ENCODE measurements at places on chromosomes 16 and 17. TPM values are rescaled to one million over a fixed set of nuclear protein-coding genes. Genes with fewer than 3 reads are reported as not detected.

Gene KRT32
- total RNA-seq, result not detected

Gene CD300H
- total RNA-seq, result 0.53 TPM

Gene KCNJ2
- total RNA-seq, result 0.09 TPM

Gene TMEM106A
- total RNA-seq, result 0.82 TPM

Gene SMTNL2
- total RNA-seq, result 0.36 TPM

Gene CLTC
- total RNA-seq, result 190 TPM

Gene CYB5D1
- 20.5 TPM for total RNA-seq

Gene MOSMO
- total RNA-seq, result 10.5 TPM

Gene EVPLL
- not detected for total RNA-seq

Gene MYO15A
- total RNA-seq, result 0.58 TPM

Gene ANKRD40CL
- total RNA-seq, result not detected

Gene SSTR5
- total RNA-seq, result 0.37 TPM

Gene NPIPA5
- total RNA-seq, result 0.29 TPM

Gene DNAI2
- total RNA-seq, result not detected

Gene CFDP1
- 56.1 TPM for total RNA-seq

Gene TUBG2
- 18.7 TPM for total RNA-seq

Gene GPRC5B
- 26.3 TPM for total RNA-seq

Gene NLRC3
- total RNA-seq, result 0.03 TPM

Gene CCDC92B
- 0.15 TPM for total RNA-seq

Gene TEX19
- total RNA-seq, result 0.60 TPM

Gene PRSS8
- total RNA-seq, result 0.57 TPM

Gene SEPTIN1
- total RNA-seq, result 0.58 TPM

Gene NPW
- total RNA-seq, result 1.1 TPM

Gene CIBAR2
- not detected for total RNA-seq

Gene NPTX1
- 156 TPM for total RNA-seq

Gene GAST
- not detected for total RNA-seq

Gene TMEM235
- not detected for total RNA-seq

Gene GID4
- total RNA-seq, result 11.3 TPM

Gene SHISA6
- total RNA-seq, result not detected

Gene ACSM3
- 5.5 TPM for total RNA-seq

Gene CX3CL1
- 0.13 TPM for total RNA-seq
